ENCODE measurements at places on chromosomes 2 and 18.

GRCh38 chr18:35827275-35827902 lies 145.1 kb upstream of the RMP24 start:
- no peak for DNase-seq

DNA sequence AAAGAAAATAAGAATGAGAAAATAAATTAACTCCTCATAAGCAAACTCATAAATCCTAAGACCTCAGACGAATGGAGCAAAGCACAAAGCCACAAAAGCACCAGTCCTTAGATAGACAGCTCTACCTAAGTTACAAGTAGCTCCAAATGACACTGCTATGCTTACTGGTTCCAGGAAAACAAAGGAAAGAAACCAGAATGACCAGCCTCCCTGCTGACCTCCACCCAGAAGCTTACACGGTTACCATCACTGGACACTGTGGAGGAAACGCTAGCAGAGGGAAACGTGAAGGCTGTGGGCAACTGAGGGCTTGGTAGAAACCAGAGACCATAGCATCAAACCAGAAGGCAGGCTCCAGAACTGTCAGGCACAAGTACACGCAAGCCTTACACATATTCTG lies 67.8 kb downstream of the STK39 start:
- DNase-seq, result no peak

DNA sequence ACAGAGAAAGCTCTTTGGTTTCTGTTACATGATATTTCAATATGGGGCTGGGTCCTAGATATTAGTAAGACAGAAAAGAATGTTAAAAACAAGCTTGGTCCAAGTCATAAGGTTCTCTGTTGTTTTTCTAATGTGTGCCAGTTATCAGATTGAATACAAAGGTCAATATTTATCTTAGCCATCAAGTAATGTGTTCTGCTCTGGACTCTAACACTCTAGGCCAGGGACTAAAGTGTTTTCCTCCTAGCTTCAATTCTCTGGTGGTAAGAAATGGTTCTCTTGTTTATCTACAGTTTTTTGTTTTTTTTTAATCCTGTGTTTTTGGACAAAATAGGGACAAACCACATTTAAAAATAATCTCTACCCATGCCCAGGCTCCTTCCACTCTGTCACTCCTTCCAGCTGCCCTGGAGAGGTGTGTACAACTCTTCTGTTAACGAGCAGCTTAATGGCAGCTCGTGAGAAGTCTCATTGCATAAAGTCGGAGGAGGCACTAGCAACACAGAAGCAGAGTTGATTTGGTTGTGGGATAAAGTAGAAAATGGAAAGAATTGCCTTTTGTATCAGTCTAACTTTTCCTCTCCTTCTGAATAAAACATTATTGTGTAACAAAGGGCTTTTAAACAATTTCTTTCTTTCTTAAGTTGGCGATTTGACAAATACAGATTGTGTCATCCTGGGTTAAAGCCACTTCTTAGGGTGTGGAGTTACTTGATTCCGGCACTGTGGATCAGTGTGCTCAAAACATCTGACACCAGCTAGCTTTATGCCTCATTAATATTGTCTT lies 8.0 kb upstream of the SESTD1 start:
- DNase-seq, result peak; percentile 44

DNA sequence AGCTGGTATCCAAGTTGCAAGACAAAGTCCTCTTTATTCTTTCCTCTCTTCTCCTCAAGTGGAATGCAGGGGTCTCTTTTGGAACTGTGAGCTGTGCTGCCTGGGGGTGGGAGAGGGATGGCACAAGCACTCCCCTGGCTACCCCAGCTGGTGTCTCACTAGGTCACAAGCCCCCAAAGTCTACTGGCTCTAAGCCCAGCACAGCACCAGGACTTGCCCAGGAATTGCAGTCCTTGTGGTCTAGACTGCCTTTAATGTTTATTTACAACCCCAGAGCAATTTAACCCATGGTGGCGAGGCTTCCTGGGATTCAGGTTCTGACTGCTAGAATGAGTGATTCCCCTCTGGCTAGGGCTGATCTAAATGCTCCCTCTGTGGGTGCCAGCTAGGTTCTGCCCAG lies 199.0 kb upstream of the STK17B start:
- DNase-seq, result no peak

GRCh38 chr2:42648796-42649195 lies 80.4 kb downstream of the MTA3 start:
- DNase-seq, result no peak

DNA sequence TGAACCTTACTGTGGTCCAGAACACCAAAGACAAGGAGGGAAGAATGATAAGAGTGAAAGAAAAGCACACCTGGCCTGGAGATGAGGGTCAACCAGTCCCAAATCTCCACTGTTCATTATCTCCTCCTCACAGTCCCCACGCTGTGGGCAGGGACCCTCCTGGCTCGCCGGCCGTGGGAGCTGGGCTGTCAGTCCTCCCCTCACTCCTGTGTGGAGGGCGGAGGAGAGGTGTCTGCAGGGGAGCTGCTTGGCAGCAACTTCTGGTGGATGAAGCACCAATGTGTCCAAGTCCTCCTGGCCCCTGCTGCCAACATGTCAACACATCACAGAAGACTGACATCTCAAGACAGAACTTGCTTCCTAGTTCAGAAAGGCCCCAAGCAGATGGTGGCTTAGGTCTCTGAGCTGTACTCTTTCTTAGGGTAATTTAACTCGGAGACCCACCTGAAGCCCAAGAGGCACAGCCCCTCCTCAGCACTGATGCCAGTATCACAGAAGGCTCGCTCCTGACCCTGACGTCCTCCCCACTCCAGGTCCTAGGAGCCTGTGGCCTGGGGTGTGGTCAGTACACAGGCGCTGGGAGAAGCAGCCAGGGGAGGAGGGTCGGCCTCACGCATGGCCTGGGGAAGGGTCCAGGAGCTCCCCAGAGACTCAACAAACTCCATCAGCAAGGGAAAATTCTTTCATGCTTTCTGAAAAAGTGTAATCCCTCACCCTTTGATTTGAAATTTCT lies 54.5 kb downstream of the PARD6G start:
- no peak for DNase-seq

DNA sequence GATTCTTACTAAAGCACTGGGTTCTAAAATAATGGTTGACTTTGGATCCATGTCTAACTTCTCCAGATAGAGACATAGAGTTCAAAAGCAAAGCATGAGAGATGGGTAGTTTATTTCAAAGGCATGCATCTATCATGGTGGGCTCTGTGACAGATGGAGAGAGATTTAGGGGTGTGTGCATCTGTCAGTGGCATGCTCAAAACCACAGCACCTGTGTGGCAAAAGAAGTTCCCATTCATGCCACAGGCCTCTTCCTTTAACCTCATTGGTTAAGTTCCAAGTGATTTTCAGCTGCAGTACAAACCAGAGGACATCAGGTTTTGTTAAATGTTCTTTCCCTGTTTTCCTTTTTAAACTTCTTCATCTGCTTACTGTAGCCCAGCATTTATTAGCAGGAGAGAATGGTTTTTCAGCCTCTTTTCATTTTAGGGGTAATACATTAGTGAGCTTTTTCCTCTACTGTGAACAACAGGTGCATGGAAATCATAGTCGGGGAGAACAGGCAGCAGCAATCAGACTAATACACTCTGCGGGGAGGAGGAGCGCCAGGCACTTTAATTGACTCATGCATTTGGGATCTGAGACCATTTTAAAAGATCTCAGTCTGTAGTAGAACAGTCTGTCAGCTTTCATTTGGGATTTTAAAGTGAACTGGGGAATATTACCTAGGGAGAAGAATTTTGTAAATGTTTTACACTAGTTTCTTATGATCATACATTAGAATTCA lies 52.4 kb upstream of the UPP2 start:
- no peak for DNase-seq

DNA sequence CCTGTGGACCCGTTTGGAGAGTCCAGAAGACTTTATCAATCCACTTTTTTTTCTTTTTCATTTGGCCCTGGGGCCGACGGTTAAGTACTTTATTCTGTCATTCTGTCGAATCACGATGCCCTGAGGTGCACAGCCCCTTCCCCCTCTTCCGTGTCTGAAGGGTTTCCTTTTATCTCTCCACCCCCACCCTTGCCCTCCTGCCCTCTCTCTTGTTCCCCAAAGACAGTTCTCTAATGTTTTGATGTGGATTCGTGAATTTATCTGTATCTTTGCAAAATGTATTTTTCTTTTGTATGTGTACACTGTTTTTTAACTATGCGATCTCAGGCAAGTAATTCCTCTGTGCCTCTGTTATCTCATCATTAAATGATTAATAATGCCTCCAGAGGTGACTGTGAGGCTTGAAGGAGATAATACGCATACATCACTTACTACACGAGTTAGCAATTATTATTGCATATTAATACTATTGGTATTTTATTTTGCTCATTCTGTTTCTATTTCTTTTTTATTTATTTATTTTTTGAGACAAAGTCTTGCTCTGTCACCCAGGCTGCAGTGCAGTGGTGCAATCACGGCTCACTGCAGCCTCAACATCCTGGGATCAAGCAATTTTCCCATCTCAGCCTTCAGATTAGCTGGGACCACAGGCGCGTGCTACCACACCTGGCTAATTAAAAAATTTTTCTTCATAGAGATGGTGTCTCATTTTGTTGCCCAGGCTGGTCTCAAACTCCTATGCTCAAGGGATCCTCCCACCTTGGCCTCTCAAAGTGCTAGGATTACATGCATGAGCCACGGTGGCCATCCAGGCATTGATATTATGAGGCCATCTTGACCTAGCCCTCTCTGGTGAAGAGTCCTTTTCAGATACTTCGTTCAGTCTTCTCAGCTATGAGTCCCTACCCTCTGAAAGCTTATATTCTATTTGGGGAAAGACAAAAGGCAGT lies 1.4 kb upstream of the CASP8 start:
- DNase-seq, result no peak

DNA sequence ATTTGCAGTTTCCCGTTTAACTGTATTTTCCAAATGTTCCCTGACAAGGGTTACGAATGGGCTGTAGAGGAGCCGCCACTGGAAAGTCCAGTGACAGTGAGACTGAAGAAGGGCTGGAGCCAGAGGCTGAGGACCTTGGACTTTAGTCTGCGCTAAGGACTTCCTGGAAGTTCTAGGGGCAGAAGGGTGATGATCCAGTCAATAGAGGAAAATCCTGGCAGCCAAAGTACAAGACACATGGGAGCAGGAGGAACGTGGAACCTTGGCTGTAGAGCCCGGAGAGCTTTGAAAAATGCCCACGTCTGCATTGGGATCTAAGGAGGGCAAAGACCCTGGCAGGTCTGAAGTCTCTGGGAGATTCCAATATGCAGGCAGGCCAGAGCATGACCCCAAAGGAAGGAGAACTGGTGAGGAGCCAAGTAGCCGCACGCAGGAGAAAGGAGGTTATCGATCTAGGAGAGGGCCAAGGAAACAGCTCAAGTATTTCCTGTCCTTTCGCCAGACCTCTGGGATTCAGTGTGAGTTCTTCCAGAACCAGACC lies 28.5 kb downstream of the MBP start:
- DNase-seq, result no peak

DNA sequence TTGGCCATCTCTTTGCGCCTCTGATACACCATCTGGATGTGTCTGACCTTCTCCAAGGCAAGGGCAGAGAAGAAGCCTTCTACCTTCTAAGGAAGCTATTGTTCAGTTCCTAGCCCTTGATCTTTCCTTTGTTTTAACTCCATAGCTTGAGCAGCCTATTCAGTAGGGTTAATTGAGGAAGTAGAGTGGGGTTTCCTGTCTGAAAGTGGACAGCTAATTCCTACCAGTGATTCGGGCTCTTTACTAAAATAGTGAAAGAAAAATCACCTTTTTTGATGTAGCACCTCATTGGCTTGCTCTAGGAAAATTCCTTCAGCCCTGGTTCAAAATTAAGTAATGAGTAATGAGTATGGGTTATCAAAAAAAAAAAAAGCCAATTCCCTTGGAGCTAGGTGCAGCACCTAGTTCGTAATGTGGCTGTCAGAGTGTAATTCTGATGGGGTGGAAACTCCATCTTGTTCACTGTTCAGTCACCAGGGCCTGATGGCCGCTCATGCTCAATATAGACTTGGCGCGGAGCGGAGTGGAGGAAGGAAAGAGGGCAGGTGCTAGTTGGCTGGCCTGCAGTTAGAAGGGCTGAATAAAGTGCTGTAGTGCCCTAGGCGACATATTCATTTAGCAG lies 2.9 kb upstream of the MGAT5 start:
- no peak for DNase-seq

DNA sequence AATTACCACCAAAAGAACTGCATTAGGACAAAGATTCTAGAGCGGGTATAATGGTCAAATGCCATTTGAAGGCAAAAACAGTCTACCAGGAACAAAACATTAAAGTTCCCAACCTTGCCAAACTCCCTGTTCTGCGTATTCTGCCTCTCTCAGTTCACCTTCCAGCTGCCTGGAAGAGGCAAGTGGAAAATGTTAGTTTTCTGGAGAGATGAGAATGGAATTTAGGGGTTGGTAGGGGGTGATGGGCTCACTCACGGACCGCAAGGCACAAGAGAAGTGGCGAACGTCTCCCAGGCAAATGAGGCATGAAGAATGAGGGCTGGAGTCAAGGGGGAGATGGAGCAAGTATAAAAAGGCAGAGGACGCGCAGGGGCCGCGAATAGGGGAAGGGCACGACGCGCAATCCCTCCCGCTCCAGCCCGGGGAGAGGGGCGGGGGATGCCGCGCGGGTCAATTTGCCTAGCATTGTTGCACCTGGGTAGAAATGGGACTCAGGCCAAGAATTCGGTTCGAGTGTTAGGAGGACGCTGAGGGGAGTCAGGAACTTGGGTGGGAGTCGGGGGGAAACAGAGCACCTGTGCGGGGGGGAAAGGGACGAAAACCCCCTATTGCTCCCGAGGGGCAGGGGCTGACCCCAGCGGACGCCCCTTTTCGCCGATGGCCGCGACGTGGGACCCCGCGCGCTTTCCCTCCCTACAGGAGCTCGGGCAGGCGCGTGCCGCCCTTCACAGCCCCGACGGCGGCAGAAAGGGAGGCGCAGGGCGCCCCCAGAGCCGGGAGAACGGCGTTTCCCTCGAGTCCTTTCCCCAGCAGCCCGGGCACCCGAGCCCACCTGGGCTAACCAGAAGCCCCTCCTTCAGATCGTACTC lies 573 bp downstream of the PAIP2B start:
- DNase-seq, result no peak

- DNase-seq, result no peak
These were observed 56.6 kb downstream of the EIPR1 start for GRCh38 chr2:3320910-3321605.

- no peak for DNase-seq
These were observed 166.5 kb downstream of the MAIP1 start for GRCh38 chr2:200121931-200122330.

DNA sequence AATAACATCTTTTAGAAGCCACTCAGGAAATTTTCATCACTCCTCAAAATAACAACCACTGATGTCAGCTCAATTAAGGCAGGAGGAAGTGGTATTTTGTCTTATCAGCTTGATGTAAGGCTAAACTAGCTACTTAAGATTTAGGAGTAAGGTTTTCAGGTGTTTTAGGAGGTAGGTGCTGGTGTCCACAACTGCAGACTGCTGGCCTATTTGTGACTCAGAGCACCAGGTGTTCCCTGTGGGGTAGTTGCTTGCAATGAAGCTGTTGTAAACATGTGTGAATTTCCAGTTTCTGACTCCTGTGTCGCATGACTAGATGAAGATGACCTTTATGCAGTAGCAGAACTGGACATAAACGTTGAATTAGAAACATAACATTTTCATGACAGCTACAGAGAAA lies 164.2 kb downstream of the THSD7B start:
- DNase-seq, result no peak
